ENCODE measurements at places on chromosomes 3 and 15. TPM values are rescaled to one million over a fixed set of nuclear protein-coding genes. Genes with fewer than 3 reads are reported as not detected.

WDR6 gene
- 108 TPM for polyA plus RNA-seq

AHSG gene
- 9.2 TPM for polyA plus RNA-seq

TMC3 gene
- polyA plus RNA-seq, result 0.07 TPM

TM6SF1 gene
- polyA plus RNA-seq, result 37.4 TPM

MGLL gene
- 22.2 TPM for polyA plus RNA-seq

CCR3 gene
- polyA plus RNA-seq, result not detected

HGD gene
- polyA plus RNA-seq, result 0.13 TPM

CFAP100 gene
- not detected for polyA plus RNA-seq

EFCC1 gene
- 1.1 TPM for polyA plus RNA-seq

GOLGA8N gene
- polyA plus RNA-seq, result 10.9 TPM

RAB6B gene
- polyA plus RNA-seq, result 9.9 TPM

LIPH gene
- polyA plus RNA-seq, result 0.08 TPM

RFT1 gene
- polyA plus RNA-seq, result 11.9 TPM

PPP1R14D gene
- polyA plus RNA-seq, result not detected

TRIM42 gene
- not detected for polyA plus RNA-seq

SLCO2A1 gene
- polyA plus RNA-seq, result 1.0 TPM

SMARCC1 gene
- 67.8 TPM for polyA plus RNA-seq
